Stimulated activated memory B cell treated with anti-CD40 and anti-IgM and Interleukin-4, amounts not matched to agents 10 μg/mL and 1 μg/mL and 100 μg/mL, for 72 hours (primary cell): ENCODE measurements at places on chromosomes 1 and 21.
A peak's percentile ranks its signal among the peaks of the same experiment; 100 is the strongest.

GRCh38 chr1:109298666-109299557, 7.9 kb downstream of the MYBPHL start:
- no peak for ATAC-seq

DNA sequence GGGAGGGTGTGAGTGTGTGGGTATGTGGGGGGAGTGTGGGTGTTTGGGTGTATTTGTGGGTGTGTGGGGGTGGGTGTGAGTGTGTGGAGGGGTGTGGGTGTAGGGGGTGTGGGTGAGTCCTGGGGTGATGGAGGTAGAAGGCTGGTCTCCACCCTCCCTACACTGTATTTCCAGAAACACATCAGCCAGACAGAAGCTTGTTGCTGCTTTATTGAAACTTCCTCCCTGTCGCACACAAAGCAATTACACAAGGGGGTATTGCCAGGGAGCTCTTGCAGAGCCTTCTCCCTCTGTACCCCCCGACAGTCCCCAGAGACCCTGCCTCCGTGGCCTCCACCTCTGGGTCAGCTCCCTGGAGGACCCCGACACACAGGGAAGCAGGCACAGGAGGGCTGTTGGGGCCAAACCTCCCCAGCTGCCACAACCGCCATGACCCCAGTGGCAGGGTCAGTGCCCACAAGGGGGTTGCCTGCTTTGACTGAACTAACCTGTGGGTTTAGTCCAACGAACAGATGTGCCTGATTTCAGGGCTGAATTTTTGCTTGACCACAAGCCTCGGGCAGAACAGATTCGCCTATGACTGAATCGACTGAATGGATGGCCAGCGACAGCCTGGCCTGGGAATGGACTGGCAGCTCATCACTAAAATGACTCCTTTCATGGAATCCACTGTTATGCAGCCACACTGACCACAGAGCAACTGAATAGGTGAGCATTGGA, 9.1 kb upstream of the MATN1 start:
- ATAC-seq: peak; percentile 73

- no peak for ATAC-seq
These were observed 592 bp downstream of the CRCT1 start for GRCh38 chr1:152514715-152515433.

DNA sequence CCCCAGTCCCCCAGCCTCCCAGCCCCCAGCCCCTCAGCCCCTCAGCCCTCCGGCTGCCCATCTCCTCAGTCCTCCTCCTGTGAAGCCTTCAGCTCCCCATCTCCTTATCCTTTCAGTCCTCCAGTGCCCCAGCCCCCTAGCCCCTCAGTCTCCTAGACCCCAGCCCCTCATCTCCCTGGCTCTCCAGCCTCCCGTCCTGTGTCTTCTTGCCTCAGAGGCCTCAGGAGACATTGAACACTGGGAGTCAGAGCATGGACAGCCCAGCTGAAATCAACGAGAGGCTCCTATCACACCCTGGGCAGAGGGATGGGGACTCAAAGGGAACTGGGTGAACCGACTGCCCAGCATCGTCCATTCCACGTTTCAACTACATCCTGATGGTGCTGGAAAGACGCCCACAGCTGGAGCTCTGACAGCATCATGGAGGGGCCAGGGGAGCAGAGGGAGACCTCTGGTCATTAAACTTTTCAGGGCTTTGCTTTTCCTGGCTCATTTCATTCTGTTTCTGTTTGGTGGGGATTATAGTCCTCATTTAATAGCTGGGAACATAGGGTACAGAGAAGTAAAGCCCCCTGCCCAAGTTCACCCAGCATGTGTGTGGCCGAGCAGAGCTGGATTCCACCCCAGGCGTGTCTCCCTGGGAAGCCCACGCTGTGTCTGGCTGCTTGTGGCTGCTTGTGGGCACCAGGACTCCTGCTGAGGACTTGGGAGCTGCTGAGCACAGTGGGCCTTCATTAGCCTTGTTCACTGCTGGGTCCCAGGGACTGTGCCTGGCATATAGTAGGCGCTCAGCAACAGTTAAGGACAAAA, 396.7 kb downstream of the PTPRU start:
- ATAC-seq: no peak

GRCh38 chr1:30524840-30525617, 198.4 kb downstream of the MATN1 start:
- no peak for ATAC-seq

- ATAC-seq: no peak
These were observed at the start of gene RGS18 for GRCh38 chr1:192158181-192158580. RGS18 (plus strand) TSS chr1:192158462; CDS start chr1:192158638, 176 bp downstream.

DNA sequence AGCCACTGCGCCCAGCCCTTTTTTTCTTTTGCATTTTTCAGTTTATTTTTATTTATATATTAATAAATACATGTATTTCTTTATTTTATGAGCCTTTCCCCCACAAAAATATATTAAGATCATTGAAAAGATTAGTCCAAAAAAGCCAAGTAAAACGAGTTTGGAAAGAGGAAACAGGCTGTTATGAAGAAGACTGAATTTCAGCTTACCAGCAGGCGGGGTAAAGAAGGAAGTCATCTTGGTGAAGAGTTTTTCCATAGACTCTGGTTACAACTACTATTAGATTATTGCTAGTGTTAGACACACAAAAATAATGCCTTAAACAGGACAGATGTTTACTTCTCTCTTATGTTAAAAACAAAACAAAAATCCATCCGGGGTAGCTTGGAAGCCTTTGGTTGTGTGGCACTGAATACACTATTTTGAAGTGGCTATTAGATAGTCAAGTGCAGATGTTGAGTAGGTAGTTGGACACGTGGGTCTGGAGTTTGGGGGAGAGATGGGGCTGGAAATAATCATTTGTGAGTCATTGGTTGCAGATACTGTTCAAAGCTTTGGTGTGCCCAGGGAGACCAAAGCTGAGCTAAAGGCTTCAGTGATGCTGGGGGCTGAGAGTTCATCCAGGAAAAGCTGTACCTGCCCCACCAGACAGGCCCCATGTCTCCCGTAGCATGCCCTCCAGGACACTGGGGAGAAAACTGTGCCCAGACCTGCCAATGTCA, 8.7 kb upstream of the LRRC71 start:
- ATAC-seq: no peak

GRCh38 chr1:87106144-87106543, 191.7 kb downstream of the HS2ST1 start:
- ATAC-seq: no peak

DNA sequence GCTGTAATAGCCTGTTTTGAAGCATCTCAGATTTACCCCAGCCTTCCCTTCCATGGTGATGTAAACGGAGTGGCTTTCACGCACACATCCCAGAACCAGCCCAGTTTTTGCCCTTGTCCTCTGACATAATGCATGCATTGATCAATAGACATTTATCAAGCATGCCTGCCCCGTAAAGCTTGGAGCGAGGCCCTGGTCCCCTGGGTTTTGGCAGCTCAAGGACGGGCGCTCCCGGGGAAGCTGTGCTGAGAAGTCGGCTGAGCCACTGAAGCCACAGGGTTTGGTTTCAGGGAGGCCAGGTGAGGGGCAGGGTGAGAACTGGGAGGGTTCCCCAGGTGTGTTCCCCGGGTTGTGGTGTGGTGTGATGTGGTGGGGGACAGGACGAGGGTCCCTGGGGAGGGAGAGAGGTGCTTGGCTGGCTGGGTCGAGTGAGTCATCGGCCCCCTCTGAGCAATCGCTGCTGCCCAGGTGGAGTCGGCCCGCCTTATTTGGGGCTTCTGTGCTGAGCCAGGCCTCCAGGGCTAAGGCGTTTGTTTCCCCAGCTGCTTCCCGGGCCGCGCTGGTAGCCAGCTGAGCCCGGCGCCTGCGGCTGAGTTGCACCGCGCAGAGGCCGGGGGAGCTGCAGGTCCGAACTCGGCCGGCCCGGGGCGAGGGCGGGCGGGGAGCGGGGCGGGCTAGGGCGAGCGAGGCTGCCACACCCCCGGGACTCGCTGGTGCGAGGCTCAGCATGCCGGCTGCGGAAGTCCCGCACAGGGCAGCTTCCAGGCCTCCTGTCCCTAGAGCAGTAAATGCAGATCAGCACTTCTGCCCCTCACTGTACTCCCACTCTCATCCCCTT, 23.6 kb downstream of the ATP2B4 start:
- ATAC-seq: peak; percentile 91

DNA sequence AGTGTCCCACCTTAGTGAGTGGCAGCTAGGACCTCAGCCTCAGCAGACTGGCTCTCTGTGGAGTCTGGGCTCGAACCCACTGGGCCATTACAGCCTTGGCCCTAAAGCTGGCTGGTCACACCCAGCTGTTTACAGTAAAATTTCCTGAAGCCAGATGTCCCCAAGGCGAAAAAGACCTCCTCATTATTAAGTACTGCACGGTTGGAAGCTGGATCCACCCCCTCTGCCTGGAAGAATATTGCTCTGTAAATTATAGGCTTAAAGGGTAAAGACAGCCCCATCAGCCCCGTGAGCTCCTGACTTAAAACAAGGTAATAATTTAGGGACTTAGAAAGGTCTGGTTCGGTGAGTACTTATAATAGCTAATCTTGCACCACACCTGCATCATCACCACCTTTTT, 30.3 kb upstream of the TMEM51 start:
- no peak for ATAC-seq

DNA sequence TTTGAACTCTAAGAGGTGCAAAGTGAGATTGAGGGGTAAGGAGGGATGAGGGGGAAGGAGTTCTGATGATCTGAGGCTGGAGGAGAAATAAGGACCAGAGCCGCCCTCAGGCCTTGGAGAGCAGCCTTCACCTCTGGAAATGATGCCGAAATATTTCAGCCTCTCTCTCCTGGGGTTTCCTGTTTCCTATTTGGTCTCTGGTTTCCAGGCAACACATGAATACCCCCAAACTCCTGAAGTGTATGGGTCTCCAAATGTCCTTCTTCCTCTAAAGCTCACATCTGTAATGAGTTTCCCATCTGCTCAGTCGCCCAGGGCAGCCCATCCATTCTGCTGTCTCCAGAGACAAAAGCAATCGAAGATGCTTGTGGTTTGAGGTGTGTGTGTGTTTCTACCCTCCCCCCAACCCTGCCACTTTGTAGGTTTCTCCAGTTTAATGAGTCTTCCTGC, 52.0 kb upstream of the FAM20B start:
- ATAC-seq: no peak
